ENCODE measurements at places on chromosomes 7 and 10.

DNA sequence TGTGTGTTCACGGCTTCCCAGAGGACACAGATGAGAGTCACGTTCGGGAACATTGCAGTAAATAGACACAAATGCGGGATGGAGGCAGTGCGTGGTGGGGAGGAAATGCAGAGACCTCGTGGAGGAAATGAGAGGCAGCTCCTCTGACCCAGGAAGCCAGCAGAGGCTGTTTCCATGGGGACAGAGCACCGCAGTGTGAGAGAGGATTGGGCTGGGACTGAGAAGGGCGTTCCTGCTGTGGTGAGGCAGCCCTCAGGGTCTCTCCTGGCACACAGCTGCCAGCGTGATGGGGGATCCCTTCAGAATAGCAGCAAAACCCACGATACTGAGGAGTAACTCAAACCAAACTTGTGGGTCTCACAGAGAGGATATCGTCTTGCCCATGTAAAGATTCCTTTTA lies 21.7 kb upstream of the BHLHA15 start:
- DNase-seq, result no peak

GRCh38 chr7:106883456-106884026 lies 18.5 kb downstream of the PIK3CG start:
- no peak for DNase-seq

DNA sequence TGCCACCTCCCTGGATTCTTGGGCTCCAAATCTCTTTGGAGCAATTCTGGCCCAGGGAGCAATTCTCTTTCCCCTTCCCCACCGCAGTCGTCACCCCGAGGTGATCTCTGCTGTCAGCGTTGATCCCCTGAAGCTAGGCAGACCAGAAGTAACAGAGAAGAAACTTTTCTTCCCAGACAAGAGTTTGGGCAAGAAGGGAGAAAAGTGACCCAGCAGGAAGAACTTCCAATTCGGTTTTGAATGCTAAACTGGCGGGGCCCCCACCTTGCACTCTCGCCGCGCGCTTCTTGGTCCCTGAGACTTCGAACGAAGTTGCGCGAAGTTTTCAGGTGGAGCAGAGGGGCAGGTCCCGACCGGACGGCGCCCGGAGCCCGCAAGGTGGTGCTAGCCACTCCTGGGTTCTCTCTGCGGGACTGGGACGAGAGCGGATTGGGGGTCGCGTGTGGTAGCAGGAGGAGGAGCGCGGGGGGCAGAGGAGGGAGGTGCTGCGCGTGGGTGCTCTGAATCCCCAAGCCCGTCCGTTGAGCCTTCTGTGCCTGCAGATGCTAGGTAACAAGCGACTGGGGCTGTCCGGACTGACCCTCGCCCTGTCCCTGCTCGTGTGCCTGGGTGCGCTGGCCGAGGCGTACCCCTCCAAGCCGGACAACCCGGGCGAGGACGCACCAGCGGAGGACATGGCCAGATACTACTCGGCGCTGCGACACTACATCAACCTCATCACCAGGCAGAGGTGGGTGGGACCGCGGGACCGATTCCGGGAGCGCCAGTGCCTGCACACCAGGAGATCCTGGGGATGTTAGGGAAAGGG lies 913 bp downstream of the NPY start:
- DNase-seq, result no peak

DNA sequence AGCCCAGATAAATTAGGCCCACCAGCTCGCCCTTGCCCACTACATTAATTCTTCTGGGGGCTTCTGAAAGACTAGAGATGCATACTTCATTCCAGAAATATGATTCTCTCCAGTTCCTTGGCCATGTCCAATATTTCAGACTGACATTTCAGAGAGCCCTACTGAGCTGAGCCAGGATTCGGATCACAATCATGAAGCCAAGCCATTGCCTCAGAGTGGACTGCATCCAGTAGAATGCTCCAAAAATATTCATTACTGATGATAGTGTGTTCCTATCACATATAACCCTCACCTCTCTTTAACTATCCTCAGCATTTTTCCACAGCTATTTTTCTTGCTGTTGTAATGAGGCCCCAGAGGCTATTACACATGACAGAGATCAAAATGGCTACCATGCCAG lies 38.7 kb downstream of the ARMH3 start:
- no peak for DNase-seq

DNA sequence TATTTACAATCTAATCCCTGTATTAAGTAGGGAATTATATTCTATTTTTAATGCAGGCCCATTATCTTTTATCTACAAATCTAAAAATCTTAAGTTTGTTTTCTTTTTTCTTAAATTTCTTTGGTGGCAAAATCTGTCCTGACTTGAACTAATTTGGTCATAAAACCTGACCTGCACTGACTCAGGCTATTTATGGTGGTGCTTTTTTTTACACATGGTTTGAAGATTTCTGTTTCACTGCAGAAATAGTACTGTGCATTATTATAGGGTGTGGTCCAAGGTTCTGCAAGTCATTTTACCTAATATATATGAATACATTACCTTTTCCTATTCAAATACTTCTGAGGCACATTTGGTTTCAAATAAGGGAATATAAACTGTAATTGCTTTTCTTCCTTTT lies 137.0 kb downstream of the CD36 start:
- no peak for DNase-seq

DNA sequence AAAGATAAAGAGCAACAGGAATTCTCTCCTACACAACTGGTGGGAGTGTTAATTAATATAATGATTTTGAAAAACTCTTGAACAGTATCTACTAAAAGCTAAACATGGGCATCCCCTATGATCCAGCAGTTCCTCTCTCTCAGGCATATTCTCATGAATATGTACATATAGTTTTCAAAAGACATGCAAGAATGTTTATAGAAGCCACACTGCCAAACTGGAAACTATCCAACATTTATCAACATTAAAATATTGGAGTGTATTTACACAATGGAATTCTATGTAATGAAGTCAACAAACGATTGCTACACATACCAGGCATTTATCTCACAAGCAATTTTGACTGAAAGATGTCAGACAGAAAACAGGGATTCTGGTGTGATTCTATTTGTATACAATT lies 404.5 kb upstream of the ANKRD30A start:
- no peak for DNase-seq

- DNase-seq, result no peak
Observed at GRCh38 chr10:118522791-118523498, 72.5 kb downstream of the PRLHR start.

- DNase-seq, result no peak
Observed at GRCh38 chr10:6044751-6045313, 17.3 kb downstream of the IL2RA start.

DNA sequence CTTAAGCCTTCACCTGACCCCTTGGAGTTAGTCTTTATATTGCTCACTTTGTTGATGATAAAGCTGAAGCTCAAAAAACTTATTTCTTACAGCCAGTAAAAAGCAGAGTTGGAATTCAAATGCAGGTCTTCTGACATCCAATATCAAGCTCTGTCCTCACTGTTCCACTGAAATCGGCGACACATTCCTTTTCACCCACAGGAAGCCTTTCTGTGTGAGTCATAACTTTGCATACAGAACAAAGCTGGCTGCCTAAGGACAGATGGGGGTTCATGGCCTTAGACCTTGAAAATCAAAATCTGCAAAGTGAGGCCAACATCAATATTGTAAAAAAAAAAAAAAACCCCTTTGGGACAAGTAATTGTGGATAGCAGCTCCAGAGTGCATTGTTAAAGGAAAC lies 21.8 kb upstream of the AKR1B1 start:
- no peak for DNase-seq

GRCh38 chr10:31419394-31420063 lies 100.5 kb downstream of the ZEB1 start:
- DNase-seq, result no peak

- no peak for DNase-seq
Observed at GRCh38 chr10:18312374-18313139, 172.3 kb downstream of the CACNB2 start.

DNA sequence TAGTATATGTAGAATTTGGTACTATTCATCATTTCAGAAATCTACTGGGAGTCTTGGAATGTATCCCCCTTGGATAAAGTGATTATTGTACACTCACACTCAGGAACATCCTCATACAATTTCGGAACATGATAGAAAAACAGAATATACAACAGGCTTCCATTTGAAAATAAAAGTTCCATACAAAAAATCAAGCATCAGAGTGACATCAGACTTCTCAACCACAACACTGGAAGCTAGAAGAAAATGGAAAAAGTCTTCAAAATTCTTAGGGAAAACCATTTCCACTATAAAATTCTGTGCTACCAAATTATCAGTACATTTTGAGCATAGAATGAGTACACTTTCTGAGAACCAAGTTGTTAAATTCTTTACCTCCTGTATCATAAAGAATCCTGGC lies 8.8 kb downstream of the LYZL1 start:
- DNase-seq, result no peak

GRCh38 chr7:37283716-37284115 lies 164.9 kb downstream of the ELMO1 start:
- DNase-seq, result no peak

- DNase-seq, result no peak
Observed at GRCh38 chr7:22578007-22578733, 78.2 kb upstream of the STEAP1B start.

GRCh38 chr7:2016761-2017480 lies 215.8 kb downstream of the MAD1L1 start:
- no peak for DNase-seq

DNA sequence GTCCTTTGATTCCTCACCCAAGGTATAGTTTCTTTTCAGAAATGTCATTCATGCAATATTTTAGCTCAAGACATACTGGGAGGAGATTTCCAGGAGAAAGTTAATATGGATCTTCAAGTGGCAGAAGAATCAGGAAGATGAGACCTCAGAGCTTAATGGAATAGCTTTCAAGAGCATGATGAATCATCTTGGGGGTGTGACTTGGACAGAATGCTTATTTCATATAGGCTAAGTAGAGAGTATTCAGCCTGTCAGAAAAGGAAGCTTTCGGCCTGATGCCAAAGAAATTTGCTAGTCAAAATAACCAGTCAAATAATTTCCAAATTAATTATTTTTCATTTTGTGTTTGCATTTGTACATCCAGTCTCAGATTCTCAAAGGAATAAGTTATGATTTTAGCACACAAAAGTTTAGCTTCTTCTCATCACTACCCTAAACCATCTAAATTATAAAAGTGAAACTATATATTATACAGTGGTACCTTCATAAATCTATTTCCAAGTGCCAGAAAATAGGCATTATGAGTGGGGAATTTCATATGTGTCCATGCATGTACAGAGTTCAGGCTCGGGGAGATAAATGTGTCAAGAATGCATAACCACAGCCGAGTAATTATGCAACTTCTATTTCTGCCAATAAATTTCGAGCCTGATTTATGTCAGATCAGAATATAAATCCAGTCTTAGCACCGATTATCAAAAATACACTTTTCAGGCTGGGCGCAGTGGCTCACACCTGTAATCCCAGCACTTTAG lies 27.3 kb upstream of the CALD1 start:
- no peak for DNase-seq

- DNase-seq, result no peak
Observed at GRCh38 chr10:68595513-68595912, 35.4 kb downstream of the TET1 start.

GRCh38 chr7:84193747-84194146 lies 842 bp downstream of the SEMA3A start:
- no peak for DNase-seq

- DNase-seq, result no peak
Observed at GRCh38 chr10:88975377-88975720, 15.2 kb upstream of the FAS start.

DNA sequence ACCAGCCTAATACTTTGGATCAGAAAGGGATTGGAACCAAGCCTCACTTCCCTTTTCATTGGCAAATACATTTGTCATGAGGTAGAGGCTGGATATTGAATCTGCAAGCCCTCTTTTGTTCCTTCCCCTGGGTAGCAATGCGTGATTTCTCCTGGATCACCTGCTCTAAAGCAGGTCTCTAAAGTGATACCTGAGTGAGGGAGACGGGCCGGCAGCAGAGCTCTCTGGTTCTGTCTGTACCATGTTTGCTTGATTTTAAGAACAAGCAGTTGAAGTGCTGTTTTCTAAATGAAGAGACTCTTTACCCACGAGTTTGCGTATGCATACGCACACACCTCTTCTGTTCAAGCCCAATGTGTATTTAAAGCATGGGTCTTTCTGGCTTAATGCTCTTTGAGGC lies 41.1 kb downstream of the GARS1 start:
- no peak for DNase-seq

GRCh38 chr10:103149991-103150622 lies 43.0 kb downstream of the NT5C2 start:
- no peak for DNase-seq

DNA sequence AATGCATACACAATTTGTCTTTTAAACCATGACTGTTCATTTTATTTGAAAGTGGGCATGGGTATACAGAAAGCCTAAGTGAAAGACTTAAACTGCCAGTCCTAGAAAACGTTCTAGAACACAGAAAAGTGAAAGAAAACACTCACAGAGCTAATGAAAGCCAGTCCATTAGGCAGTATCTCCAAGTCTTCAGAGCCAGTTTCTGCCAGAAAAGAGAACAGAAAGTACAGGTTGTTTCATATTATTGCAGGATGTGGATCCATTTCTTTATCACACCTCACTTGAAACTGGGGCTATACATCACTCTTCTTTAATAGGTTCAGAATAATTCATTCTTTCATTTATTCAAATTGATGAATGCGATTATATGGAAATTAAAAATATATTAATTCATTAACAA lies 7.7 kb downstream of the PON1 start:
- DNase-seq, result no peak

GRCh38 chr10:14093730-14094484 lies 236.8 kb downstream of the FRMD4A start:
- DNase-seq, result peak; percentile 18

GRCh38 chr10:31359979-31360378 lies 41.0 kb downstream of the ZEB1 start:
- no peak for DNase-seq

DNA sequence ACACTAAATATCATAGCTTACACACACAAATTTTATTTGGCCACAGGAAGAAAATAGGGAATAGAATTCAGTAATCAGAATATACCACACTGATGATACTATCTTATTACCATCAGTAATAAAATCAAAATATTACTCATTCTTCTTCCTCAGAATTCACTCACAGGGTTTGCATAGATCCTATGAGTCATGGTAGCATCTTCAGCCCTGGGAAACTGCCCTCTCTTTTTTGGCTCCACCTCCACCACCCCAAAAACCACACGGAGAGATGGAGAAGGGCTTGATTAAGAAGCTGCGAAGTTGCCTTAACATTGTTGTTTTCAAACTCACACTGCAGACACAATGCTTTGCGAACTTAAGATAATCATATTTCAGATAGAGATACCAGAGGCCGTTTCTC lies 154.1 kb upstream of the AHR start:
- DNase-seq, result no peak

- no peak for DNase-seq
Observed at GRCh38 chr7:93442478-93443224, 131.9 kb downstream of the CALCR start.
